Stimulated activated CD8-positive, alpha-beta memory T cell treated with anti-CD3 and anti-CD28 coated beads, Interleukin-4, amount 100 ng/mL, for 24 hours (primary cell): ENCODE measurements at places on chromosomes 6 and 20.

DNA sequence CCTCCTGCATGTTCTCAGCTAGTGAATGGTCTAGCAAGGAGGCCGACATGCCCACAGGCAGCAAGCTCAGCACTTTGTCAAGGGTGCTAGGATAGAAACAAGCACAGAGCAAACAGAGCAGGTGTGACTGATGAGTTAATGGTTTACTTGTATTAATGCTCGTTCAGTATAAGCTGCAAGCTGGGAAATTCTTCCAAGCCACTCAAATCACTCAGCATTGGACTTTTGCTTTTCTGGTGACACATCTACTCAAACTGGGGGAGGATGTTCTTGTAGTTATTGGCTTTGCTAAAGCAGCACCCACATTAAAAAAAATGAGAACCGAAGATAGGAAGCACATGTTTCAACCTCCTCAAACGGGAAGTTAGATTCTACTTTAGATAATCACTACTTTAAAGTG is 43.1 kb upstream of the NEDD9 start:
- DNase-seq: no peak

- no peak for DNase-seq
These were observed 205.1 kb downstream of the LY86 start for GRCh38 chr6:6793388-6794250.

DNA sequence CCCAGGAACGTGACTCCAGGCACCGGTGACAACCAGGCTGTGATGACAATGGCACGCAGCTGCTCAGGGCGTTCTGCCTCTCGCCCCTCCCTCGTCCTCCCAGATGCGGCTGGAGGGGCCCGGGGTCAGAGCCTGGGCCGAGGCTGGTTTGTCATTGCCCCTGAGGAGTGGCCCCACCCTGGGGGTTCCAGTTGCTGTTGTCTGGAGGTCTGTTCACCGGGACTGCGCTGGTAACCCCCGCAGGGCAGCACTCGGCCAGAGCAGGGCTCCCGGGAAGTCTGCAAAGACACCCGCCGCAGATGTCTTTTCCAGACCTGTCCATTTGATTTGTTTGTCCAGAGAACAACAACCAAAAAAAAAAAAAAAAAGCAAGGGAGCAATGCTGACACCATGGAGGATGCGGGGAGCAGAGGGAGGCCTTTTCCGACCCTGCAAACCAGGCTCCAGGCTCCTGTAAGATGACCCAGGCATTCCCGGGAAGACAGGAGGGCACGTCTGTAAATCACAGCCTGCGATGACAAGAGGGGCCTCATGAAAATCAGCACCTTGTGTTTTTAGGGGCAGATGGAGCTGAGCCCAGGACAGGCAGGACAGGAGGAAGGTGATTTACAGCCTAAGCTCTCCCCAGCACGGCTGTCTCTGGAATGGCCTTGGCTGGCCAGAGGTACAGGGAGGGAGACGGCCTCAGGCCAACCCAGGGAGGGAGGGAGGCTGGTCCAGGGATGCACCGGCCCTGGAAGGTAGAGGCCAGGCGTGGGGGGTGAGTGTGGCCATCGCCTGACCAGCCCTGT is 189.3 kb downstream of the ERMARD start:
- no peak for DNase-seq

- no peak for DNase-seq
These were observed 6.0 kb downstream of the ARMC12 start for GRCh38 chr6:35742842-35743241.

DNA sequence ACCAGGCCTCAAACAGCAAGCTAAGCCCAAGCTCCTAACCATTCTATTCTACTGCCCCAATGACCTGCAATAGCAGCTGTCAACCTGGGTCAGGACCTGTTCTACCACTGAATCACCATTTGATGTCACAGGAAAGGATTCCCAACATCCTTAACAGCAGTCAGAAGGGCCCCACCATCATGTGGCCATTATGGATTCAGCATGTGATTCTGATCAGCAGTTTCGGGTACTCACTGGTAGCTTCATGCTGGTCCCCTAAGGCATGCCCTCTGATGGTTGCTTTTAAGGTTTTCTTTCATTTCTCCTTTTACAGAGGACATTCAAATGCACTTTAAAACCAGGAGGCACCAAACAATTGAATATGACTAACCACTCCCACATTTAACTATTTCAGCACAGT is 37.3 kb upstream of the MAP7 start:
- no peak for DNase-seq

DNA sequence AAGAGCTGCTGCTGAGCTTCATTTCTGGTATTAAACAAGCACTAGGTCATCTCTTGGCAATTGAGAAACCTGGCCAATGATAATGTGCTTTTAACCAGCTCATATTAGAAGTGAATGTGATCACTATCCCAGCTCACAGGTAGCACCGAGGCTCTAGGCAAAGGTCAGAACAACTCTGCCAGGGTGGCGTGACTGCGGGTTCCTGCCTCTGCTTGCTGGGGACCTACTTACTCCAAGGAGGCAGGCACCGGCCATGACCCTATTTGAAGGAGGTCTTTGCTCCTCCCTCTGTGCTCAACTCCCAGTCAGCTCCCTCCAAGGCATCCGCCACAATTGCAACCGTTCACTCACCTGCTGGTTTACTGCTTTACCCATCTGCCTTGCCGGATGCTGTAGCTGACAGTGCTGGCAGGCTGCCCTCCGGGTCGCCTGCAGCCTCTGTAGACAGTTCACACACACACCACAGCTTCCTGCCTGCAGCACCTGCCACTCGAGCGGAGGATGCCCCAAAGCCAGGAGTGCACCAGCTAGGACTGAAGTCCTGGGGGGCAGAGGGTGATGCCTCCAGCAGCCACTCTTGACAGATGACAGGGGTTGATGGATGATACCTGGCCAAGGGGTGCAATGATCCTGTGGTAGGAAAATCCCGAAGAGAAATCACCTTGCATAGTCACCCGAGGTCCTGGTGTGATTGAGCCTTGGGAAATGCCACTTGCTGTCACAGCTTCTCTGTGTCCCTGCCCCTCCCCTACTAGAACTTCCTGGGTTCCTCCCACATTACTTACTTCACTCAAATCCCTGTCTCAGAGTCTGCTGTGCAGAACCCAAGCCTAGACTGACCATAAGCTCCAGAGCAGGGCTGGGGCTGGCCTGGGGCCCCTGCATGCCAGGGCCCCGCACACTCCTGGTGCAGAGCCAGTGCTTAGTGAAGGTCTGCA is 8.8 kb upstream of the VSX1 start:
- peak; percentile 28 for DNase-seq

DNA sequence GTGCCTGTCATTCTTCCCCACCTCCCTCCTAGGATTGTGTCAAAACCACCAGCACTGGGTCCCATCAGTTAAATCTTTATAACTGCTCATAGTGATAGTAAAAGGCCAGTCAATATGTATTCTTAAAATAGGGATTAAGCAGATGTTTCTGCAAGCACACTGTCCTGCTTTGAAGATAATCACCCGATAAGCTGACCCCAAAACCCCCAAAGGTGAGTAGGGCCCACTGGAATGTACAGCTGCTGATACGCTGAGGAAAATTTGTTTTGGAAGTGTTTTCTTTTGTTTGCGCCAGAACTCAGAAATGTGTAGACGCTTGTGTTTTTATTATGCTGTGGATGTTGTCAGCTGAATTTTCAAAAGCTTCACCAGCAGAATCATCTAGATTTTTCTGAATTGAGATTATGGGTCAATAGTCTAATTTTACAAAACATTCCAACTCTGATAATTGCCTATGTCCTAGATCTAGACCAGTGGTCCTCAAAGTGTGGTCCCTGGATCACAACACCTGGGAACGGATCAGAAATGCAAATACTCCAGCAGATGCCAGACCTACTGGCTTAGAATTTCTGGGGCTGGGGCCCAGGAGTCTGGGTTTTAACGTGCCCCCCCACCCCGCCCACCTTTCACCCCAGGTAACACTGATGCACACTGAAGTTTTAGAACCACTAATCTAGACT is 11.4 kb downstream of the BFSP1 start:
- no peak for DNase-seq

GRCh38 chr6:26520237-26520849 is 17.8 kb upstream of the HMGN4 start:
- DNase-seq: no peak

DNA sequence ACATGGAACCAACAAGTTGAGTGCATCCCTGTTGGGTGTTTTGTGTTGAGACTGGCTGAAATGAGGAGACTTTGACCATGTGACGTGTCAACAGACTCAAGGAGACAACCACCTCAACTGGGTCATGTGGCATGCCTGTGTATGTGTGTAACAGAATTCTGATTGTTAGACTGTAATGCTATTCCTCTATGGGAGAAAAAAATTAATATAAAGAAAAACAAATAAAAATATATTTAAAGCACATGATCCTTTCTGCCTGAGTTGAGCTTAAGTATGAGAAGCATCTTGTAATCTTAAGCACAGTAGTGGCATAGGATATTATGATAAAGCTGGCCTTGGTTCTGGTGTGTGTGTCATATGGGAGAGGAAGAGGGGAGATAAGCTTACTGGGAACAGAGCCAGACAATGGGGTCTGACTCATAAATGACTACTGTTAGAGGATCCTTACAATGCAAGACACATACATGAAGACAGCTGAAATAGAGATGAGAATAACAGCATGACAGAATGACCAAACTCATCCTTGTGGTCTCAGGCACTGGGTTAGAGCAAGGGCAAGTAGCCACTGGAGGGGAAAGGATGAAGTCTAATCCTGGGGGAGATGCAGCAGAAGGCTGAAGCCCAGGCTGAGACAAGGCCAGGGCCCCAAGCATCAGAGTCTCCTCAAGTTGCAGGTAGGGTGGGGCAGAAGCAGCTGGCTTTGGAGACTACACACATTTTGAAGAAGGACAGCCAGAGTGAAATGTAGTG is 9.2 kb downstream of the TP53INP2 start:
- DNase-seq: no peak

DNA sequence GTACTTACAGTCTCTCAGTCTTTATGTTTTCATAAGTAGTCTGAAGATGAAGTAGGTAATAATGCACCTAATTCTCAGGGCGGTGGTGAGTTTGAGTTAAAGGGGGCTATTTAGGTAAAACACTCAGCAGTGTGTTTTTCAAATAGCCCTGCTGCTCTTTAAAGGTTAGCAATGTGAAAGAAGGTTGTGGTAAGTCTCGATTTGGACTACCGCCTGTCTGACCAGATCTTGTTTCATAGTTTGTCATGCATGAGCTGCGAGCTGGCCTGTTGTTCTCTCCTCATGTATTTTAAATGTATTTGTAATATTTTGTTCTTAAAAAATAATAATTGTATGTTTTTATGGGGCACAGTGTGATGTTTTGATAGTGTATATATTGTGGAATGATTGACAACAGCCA is 340.2 kb downstream of the DHX35 start:
- DNase-seq: no peak

DNA sequence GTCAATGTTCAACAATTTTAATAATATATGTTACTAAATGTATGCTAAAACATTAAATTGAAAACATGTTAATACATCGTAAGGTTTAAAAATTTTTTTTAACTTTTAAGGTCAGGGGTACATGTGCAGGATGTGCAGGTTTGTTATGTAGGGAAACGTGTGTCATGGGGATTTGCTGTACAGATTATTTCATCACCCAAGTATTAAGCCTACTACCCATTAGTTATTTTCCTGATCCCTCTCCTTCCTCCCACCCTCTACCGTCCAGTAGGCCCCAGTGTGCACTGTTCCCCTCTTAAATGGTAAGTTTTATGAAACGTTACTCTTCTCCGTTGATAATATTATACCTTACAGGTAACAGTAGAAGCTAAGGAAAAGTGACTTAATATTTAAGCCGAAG is 15.8 kb downstream of the PDE7B start:
- DNase-seq: no peak

- DNase-seq: peak; percentile 51
These were observed 113.1 kb downstream of the ADAT2 start for GRCh38 chr6:143337201-143337949.

GRCh38 chr20:17856024-17856564 is 112.5 kb downstream of the SNX5 start:
- no peak for DNase-seq

DNA sequence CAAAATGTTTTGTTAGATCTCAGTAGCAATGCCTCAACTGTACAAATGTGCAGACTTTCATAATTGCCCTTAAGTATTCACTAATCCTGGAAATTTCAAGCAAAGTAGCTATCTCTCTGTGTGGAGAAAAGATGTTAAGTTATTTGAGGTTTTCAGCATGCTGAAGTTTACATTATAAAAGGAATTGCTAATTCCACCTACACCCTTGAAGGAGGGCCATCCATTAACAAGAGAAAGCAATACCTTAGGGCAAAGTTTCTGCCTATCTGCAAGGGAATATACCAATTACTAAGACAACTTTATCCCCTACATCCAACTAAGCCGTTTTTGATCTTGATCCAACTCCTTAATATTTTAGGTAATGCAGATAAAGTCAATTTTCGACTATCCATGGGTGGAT is 380.7 kb upstream of the BTBD3 start:
- DNase-seq: no peak

DNA sequence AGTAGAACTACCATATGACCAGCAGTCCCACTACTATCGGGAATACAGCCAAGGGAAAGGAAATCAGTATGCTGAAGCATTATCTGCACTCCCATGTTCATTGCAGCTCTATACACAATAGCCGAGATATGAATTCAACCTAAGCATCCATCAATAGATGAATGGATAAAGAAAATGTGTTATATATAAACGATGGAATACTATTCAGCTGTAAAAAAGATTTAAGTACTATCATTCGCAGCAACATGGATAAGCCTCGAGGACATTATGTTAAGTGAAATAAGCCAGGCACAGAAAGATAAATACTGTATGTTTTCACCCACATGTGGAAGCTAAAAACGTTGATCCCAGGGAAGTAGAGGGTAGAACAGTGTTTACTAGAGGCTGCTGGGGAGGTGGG is 44.1 kb downstream of the DTNBP1 start:
- no peak for DNase-seq

DNA sequence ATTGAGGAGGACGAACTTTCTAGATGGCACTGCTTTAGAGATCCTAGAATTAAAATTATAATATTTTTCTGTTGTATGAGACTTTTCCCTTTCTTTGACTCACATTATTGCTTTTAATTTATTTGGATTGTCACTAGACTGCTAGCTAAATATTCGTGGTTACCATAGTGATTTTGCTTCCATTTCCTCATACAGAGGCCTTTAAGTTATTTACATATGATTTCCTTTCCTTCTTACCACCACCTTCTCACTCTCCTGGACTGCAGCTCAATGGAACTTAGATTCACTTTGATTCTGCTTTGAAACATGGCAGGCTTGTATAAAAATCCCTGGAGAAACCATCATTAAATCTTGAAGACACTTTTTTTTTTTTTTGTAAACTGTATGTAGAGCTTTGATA is 222.9 kb downstream of the LAMA2 start:
- no peak for DNase-seq
